ENCODE measurements at places on chromosomes 3 and 15.

GRCh38 chr15:69731081-69731330, 278.4 kb downstream of the RPLP1 start:
- no peak for DNase-seq

- no peak for DNase-seq
These were observed 152.9 kb upstream of the SOX2 start for GRCh38 chr3:181558870-181559269.

DNA sequence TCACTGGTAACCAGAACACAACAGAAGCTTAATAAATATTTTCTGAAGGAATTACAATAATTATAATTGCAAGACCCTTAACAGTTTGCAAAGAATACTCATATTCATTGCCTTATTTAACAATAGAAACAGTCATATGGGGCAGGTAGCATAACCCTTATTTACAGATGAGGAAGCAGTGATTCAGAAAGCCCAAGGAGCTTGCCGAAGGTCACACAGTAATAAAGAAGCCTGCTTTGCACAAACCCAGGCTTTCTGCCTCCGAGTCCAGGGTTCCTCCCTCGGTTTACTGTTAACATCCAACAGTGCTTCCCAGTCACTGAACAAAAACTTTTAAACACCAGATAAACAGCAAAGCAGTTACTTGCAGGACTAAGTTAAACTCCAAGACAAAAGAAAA, 35.3 kb downstream of the SRGAP3 start:
- no peak for DNase-seq

DNA sequence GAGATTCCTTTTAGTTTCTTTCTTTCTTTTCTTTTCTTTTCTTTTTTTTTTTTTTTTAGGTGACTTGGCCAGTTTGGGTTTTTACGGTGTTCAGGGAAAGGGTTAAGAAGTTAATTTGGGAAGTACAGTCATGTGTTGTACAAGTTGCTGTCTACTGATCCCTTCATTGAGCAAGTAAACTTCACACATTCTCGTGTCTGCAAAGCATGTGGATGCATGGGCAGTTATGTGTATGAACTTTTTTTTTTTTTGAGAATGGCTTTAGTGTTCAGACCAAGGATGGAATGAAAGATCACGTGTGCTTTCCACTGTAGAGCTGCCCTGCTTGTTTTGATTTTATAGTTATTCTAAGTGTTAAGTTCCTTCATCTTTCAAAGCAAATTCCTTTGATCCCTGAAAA, 132.3 kb downstream of the PGPEP1L start:
- no peak for DNase-seq

GRCh38 chr15:90684281-90684680, 32.9 kb upstream of the BLM start:
- no peak for DNase-seq

DNA sequence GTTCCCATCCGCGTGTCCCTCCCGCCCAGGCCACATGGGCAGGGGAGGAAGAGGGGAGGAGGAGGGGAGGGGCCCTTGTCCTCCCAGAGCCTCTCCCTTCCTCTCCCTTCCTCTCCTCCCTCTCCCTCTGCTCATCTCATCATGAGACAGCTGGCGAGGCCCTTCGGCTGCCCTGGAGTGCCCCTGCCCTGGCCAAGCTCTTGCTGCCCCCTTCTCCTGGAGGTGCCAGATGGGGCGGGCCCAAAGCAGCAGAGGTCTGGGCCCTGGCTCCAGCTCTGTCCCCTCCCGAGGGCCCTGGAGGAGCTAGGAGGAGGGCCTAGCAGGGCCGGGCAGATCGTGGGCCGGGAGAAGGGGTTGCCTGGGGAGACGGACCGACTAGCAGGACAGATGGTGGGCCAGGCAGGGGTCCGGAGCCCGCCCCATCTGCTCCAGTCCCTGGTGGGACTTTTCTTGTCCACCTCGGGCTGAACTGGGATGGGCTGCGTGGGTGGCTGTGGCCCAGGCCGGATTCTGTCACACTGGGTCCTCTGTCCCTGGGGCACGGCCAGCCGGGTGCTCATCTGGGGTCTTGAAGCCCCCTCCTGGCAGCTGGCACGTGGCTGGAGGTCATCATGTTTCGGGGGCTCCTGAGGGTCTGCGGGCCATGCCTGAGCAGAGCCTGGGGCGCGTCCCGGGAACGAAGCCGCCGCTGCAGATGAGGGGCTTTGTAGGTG, 183.4 kb downstream of the GOLGA6L6 start:
- DNase-seq, result no peak

GRCh38 chr3:14784087-14784681, 34.6 kb upstream of the FGD5 start:
- no peak for DNase-seq

- no peak for DNase-seq
These were observed 127.7 kb upstream of the DLG1 start for GRCh38 chr3:197426121-197426566.

DNA sequence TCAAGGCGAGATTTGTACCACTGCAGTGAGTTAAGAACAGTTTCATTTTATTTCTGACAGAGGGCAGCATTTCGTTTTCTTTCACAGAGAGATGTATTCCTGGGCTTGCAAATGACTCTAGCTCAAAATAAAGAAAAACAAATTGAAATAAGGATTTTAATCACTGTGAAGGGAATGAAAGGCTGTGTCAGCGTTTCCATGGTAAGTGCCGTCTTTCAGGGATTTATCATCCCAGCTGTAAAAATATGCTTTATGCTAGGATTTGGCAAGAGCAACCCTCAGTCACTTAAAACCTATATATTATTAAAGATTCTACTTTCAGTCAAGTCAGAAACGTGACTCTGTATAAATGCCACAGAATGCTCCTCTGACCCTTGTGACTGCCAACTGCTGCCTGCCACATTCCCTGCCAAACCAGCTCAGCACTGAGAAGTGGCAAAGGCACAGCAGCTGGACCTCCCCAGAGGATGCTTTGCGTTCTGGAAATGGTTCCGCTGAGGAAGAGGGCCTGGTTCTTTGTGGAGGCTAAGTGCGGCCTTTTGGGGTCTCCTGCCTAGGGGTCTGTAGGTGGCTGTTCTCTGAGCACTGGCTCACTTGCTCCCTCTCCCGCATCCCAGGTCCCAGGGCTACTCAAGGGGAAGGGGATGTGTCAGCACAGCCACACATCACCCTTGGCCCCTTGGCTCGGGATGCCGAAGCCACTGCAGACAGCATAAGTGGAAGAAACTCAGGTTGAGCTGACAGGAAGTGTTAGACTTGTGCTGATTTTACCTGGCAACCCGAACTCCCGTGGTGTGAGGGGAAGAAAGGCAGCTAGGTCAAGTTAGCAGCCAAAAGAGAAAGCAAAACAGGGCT, 56.6 kb upstream of the POMGNT2 start:
- no peak for DNase-seq

DNA sequence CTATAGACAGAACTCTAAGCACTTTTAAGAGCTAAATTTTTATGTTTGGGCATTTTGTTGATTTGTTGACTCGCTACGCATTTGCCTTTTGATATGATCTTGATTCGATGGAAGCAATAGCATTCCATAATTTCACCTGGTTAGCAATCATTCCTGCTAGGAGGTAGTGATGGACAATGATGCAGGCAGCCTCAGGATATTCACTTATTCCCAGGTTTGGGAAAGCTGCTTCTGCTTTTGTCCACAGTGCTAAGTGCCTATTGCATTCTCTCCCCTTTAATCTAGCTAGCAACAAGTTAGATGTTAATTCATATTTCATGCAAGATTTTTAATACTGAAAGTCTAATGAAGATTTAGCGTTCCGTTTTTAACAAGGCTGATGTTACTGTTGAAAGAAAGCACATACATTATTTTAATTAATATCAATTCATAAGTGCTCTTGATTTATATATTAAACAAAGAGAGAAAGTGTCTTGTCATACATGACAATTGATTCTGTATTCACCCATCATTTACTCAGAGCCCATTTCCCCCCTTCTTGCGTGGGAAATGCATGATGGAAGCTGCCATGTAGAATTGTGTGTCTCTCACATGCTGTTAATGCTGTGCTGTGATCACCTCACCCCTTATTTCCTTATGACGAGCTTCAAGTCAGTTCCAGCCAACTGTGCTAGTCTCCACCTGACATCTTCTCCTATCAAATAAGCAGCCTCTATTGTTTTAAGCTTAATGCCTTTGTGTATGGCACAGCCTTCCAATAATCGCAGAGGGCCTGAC, 53.0 kb upstream of the TMCO5A start:
- DNase-seq, result no peak

GRCh38 chr3:98626151-98626550, 32.7 kb upstream of the CPOX start:
- DNase-seq, result no peak

DNA sequence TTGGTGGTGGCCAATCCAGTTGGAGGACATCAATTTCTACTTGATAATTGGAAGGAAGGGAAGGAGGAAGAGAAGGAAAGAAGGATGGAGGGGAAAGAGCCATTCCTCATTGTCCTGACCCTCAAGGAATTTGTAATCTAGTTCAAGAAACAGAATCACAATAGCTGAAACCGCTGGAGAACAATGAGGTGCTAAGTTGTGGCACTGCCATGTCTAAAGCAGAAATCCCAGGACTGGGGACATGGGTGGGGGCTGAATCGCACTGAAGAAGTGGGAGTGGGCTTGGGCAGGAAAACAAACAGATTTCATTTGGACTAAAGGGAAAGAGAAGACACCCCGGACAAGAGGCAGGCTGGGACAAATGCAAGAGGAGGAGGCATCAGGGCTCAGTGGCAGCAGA, 183.6 kb downstream of the UACA start:
- DNase-seq, result no peak

GRCh38 chr3:36911990-36912804, 32.7 kb downstream of the TRANK1 start:
- no peak for DNase-seq

- no peak for DNase-seq
These were observed 74.8 kb downstream of the PPM1L start for GRCh38 chr3:160830796-160831195.

- DNase-seq, result no peak
These were observed 82.0 kb upstream of the TBL1XR1 start for GRCh38 chr3:177279118-177279815.

DNA sequence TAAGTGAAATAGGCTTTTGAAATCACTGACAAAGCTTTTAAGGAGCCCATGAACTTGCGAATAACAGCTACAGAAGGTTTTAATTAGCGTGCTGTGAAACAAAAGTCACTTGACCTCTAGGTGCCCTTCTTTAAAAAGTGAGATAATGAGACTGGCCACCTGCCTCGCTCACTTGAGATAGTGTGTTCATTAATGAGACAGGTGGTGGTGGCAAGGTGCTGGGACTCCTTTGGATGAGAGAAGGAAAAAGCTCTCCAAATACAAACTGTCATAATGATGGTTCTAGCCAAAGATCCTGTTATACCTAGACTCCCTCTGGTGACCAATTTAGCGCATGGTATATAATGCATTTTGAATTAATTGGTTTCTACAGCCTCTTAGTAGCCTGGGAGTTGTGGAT, 22.7 kb upstream of the IREB2 start:
- DNase-seq, result peak; percentile 54

DNA sequence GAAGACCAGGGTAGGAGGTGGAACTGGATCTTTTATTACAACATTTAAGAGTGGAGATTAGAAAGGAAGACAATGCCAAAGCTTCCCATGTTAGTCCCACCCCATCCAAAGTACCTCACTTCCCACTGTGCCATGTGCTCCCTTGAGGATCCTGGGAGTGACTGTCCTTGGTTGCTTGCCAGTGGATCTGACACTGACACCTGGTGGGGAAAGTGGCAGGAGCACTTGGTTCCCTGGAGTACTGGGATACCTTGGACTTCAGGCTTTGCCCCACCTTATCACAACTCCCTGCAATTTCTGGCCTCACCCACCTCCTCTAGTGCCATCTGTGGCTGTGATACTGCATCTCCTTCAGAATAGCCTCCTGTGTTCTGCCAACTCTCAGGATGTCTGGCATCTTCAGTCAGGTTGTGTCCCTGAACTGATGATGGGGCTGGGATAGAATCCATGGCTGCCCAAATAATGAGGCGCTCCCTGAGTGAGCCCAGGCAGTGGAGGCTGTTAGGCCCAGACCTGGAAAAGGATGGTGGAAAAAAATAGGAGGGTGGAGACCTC, 1.3 kb downstream of the ELL3 start:
- no peak for DNase-seq

Measured in HEK293T (cell line).